ENCODE measurements at places on chromosomes 2 and 18. TPM values are rescaled to one million over a fixed set of nuclear protein-coding genes. Genes with fewer than 3 reads are reported as not detected.

GRCh38 chr2:107806901-107807300, 19.8 kb upstream of the RGPD4 start:
- no peak for DNase-seq

DNA sequence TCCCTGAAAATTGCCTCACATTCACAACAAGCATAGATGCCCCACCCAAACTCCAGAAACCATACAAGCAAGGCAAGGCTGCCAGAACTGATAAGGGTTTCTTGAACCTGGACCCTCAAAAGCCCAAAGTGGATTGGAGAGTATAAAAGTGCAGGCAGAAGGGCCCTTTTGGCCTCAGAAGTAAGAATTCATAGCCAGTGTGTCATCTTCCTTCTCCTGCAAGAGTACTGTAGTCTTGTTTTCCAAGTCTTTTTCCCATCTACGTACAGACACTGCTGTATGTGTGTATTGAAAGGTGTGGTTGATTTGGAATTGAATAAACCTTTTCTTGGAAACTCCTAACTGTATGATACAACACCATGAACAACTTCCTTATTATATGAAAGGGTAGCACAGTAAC, 46.8 kb downstream of the ZC3H15 start:
- no peak for DNase-seq

- DNase-seq = no peak
Measured at GRCh38 chr18:70428439-70428838, 139.6 kb downstream of the SOCS6 start.

The TFPI gene
- total RNA-seq = 19.0 TPM

GRCh38 chr2:179454443-179455171, 190.0 kb upstream of the SESTD1 start:
- DNase-seq = no peak

GRCh38 chr2:113977660-113978523, 88.0 kb downstream of the ACTR3 start:
- DNase-seq = no peak

The DAPL1 gene
- total RNA-seq = not detected

The ABHD1 gene
- 3.5 TPM for total RNA-seq

DNA sequence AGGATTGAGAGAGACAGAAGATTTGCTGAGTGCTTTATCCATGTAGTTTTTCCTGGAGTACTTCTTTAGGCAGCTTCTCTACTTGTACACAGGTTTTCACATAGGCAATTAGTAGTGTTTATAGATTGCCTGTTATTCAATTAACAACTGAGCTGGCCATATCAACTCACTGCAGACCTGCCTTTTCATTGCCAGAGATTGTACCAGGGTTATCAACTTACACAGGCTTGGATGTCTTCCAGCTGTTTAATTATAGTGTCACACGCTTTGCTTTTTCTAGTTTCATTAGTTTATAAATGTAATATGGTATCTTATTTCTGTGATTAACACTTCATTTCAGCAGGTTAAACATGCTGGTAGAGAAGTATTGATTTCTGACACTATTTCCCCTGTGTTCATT, 125.9 kb downstream of the GPD2 start:
- DNase-seq = no peak

The RAMP1 gene
- 168 TPM for total RNA-seq

DNA sequence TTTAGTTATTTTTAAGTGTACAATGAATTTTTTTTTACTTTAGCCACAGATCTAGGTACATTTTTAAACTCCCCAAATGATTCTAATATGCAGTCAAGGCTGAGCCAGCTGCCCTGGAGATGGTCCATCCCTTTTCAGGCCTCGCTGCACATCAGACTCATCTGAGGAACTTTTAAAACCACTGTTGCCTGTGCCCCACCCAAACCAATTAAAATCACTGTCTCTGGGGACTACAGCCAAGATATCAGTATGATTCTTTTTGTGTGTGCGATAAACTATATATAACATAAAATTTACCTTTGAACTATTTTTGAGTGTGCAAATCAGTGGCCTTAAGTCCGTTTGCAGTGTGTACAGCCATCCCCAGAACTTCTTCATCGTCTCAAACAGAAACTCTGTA, 9.1 kb upstream of the MALT1 start:
- no peak for DNase-seq

DNA sequence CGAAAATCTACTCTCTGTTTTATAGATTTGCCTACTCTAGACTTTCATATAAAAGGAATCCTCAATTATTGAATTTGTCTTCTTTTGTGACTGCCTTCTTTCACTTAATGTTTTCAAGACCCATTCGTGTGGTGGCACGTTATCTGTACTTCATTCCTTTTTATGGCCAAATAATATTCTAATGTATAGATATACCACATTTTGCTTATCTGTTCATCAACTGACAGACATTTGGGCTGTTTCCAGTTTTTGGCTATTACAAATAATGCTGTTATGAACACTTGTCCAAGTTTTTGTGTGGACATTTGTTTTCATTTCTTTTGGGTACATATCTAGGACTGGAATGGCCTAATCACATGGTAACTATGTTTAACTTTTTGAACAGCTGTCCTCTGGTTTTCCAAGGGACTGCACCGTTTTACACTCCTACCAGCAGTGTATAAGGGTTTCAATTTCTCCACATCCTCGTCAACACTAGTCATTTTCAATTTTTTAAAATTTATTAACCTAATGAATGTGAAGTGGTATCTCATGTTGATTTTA, 9.3 kb upstream of the NPAS2 start:
- DNase-seq = no peak

The TMEM198 gene
- 2.5 TPM for total RNA-seq

The ZAP70 gene
- total RNA-seq = 0.55 TPM

GRCh38 chr18:77067291-77068061, 65.1 kb downstream of the MBP start:
- peak; percentile 58 for DNase-seq

- no peak for DNase-seq
Measured at GRCh38 chr2:207274530-207275189, 108.9 kb upstream of the KLF7 start.

DNA sequence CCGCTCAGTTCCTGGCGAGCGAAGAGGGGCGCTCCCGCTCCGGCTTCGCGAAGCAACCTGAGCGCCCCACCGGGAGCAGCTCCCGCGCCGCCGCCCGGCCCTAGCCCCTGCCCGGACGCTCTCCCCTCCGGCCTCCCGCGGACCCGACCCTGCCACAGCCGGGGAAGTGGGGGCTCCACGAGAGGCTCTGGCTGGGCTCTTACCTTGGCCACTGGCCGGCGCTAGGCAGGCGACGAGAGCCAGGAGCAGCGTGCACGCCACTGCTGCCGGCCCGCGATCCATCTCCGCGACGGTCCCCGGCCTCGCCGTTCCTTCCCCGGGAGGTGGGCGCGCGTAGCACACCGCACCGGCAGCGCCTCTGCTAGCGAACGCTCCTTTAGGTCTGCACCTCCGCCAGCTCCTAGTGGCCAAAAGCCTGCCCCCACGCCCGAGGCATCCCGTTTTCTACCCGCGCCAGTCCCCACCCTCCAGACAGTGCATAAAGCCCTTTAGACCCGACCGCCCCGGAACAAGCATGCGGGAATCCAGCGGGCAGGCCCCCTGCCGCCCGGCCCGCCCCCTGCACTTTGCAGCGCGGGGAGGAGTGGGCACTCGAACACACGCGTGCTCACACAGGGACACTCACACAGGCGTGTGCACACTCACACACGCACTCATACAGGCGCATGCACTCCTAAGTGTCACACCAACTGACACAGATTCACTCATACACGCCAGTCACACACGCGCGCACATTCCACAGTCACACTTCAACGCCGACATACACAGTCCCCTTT, at the start of gene LRP2:
Gene LRP2, minus strand, starts transcription at position 417 of the 776 bp plus-strand sequence. Its CDS starts 135 bp downstream, at position 282.
- DNase-seq = no peak

The GREB1L gene
- 12.3 TPM for total RNA-seq

The CLHC1 gene
- 7.5 TPM for total RNA-seq

DNA sequence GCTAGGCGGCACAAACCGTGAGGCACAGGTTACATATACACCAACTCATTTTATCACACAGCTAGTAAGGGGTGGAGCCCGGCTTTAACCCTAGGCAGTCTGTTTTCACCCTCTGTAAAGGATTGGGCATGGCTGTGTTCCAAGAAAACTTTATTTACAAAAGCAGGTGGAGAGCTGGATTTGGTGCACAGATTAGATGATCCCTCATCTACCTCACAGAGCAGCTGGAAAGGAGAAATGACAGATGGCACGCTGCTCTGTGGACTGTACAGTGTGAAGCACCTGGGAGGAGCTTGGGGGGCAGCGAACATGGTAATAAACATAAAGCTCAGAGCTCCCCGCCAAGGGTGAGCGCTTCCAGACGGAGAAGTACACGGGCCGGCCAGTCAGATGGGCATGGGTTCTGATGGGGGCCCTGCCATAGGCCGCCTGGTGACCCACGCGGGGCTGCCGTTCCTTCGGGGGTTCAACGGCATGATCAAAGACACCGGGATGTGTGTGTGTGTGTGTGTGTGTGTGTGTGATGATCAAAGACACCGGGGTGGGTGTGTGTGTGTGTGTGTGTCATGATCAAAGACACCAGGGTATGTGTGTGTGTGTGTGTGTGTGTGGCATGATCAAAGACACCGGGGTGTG, 862 bp upstream of the TMEM177 start:
- DNase-seq = no peak

GRCh38 chr2:85413592-85414420, 3.6 kb upstream of the CAPG start:
- no peak for DNase-seq

- DNase-seq = no peak
Measured at GRCh38 chr2:129502781-129503180, 476.7 kb upstream of the RAB6C start.

The ARHGEF33 gene
- total RNA-seq = 0.14 TPM

Measured in left ventricle myocardium inferior (tissue), 1 donor.